ENCODE measurements at places on chromosomes 3 and 15.
A peak's percentile ranks its signal among the peaks of the same experiment; 100 is the strongest.

GRCh38 chr3:183980403-183980802 is 37.3 kb downstream of the ABCC5 start:
- DNase-seq = no peak

GRCh38 chr3:133135306-133135705 is 97.1 kb downstream of the TMEM108 start:
- DNase-seq = no peak

DNA sequence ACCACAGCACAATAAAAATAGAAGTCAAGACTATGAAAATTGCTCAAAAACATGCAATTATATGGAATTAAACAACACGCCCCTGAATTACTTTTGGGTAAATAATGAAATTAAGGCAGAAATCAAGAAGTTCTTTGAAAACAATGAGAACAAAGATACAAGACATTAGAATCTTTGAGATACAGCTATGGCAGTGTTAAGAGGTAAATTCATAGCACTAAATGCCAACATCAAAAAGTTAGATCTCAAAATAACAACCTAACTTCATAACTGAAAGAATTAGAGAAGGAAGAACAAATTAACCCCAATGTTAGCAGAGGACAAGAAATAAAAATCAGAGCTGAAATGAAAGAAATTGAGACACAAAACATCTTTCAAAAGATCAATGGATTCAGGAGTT is 86.6 kb upstream of the UBP1 start:
- no peak for DNase-seq

- DNase-seq = no peak
Observed at GRCh38 chr3:180280555-180280954, 243.8 kb upstream of the PEX5L start.

DNA sequence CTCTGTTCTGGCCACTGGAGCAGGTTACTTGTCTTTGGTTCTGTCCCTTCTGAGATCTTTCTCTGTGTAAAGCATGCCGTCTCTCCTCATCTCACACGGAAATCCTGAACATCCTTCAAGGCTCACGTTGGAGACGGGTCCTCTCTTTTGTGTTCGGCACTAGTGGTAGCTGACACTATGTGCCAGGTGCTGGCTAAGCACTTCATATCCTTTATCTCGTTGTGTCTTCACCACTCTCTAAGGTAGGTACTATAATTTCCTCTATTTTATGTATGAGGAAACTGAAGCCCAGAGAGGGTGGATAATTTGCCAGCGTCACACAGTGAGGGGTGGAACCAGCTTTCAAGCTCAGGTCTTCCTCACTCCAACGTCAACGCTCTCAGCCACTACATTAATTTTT is 1.2 kb downstream of the IFT122 start:
- DNase-seq = no peak

- no peak for DNase-seq
Observed at GRCh38 chr3:39106281-39106811, 1.1 kb downstream of the GORASP1 start.

- DNase-seq = peak; percentile 58
Observed at GRCh38 chr3:184371570-184372018, 6.4 kb downstream of the THPO start.

GRCh38 chr3:186902154-186902553 is 28.2 kb upstream of the ST6GAL1 start:
- DNase-seq = no peak

DNA sequence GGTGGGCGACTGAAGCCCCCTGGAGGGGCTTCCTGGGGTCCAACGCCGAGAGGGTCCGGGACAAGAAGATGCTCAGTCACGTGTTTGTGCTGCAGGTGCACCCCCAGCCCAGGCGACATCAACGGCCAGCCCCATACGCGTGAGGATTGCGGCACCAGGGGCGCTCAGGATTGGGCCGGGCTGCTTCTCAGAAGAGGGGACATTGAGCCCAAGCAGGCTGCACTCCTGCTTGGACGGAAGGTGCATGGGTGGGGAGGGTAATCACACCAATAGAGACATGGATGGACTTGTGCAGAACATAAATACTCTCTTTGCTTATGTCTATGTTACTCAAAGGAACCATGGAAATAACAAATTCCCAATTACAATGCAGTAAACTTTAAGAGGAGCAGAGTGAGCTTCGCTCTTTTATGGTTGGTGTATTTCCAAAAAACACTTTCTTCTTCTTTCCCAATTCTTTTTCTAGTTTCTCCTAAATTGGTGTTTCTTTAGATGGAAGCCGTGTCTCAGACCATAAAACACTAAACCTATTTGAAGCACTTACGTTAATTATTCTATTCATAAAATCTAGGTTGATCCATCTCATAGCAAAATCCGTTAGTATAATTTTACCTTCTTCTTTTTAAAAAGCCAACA is 182.7 kb downstream of the GOLGA6L6 start:
- no peak for DNase-seq

DNA sequence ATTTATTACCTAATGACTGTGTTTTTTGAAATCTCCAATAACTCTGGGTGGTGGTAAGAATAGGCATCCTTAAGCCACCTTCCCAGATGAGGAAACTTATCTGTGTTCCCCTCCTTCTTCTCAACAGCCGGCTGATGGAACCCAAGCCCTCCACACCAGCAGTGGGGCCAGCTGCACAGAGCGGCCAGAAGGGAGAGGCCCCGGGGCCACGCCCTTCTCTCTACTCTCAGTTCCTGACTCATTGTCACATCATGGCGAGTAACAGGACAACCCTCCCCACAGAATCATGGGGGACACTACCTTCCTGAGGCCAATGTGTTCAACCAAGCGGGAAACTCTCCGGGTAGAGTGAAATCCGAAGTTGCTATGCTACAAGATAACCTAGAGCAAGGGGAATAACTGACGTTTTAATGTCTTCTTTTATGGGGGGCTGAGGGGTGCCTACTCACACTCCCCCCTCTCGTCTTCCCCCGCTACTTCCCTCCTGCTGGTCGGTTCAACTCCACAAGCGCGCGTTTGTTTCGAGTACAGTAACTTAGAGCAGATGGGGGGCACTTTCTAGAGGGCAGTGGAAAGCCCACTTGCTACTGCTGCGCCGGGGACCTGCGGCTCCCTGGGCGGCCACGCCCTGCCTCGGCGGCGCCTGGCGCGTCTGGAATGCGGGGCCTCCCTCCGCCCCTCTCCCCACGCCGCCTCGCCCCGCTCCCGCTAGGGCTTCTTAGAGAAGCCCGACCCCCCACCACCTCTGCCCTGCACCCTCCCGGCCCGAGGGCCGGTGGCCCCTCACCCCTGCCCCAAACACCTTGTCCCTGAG is 621 bp downstream of the ANXA2 start:
- DNase-seq = peak; percentile 35

DNA sequence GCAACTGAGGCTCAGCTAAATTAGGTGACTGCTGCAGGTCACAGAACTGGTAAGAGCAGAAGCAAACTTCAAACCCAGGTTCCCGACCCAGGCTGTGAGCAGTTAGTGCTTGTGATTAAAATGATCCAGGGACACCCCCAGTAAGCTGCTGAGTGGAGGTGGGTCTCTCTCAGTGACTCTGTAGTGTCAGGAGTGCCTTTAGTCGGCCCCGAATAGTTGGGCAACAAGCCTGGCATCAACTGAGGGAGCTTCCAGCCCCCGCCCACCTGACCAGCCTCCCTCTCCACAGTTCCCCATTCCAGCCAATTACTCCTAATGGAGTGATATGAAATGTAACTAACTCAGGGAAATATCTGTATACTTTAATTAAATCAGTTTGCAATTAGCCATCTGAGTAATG is 168.0 kb upstream of the SMAD3 start:
- no peak for DNase-seq

GRCh38 chr3:134952371-134952770 is 157.3 kb downstream of the EPHB1 start:
- no peak for DNase-seq

- no peak for DNase-seq
Observed at GRCh38 chr3:112341386-112341785, 8.4 kb downstream of the CD200 start.

Measured in activated CD4-positive, alpha-beta T cell treated with anti-CD3 and anti-CD28 coated beads for 4 hours (primary cell).